ENCODE measurements at places on chromosomes 1 and 21.

DNA sequence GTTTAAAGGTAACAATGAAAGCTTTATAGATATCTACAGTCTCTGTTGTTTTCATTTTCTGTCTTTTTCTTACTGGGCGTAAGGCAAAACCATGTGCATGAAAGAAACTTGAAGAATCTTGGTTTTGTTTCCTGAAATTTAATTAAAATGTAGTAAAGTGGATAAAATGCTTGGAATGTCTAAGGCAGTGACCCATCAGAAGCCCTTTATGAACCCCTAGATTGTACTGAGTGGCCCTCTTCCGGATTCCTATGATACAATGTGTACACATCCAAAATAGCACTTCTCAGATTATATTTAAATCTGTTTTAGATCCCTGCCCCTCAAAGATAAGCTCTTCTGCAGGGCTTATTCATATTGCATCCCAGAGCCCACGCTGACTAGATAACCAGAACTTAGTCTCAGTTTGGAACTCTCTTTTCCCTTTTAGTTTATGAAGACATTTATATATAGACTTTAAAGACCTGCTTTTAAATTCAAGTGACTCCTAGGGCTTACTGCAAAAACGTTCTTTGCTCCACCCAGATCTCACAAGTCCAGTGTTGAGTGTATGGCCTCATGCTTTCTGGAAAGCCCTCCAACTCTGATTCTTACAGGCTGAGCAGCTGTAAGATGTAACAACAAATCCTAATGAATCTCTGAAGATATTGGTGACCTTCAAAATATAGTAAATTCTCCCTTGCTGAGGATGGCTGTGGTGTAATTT, 142.9 kb downstream of the LRRC7 start:
- no peak for DNase-seq

DNA sequence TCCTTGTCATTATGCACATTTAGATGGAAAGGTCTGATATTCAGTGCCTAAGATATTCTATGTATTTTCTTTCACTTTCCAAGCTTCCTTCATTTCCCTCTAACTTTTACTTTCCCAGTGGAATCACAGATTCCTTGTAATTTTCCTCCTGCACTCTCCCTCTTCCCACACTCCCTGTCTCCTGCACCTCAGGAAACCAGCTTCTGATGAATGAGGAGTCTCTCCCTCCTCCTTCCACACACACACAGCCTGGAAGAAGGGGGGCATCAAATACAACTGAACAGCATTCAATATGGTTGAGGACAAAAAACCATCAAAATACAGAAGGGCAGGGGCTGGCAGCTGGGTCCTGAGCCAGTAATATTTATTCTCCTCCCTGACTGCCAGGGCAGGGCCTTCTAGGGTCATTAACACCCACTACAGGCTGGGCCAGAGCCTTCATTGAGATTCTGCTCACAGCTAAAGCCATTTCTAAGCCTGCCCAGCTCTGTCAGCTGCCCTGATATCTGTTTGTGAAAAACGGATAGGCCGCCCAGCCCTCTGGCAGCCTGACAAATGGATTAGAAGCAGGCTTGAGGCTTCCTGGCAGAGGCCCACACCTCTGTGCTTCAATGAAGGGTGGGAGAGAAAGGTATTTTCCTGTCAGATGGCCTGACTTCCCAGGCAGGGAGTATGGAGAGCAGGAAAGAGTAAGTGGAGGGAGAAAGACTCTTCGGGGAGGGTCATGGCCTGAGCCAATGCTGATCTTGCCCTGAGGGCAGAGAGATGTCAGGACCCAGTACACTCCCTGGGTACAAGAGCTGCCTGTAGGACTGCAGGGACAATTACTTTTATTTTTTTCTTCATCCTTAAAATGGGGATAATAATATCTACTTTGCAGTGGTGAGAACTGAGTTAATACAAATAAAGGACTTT, 138.9 kb upstream of the SPATA6 start:
- DNase-seq, result no peak

DNA sequence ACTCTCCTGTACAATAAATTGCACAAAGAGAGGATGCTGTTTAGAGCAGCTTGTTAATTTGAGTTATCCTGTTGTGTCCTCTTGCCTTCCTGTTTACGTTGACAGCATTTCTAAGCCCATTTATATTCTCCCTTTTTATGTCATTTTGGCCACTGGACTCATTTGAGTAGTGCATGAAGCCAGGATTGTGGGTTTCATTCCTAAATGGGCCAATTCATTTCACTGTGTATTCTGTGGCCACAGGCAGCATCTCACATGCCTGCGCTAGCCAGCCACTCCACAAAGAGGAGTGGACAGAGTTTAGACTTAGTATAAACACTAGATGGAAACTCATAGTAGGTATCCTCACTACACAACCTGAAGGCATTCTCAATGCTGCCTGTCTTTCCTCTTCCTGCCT, 73.4 kb downstream of the DTL start:
- DNase-seq, result no peak

GRCh38 chr21:25806060-25806459, 71.3 kb downstream of the GABPA start:
- DNase-seq, result no peak

DNA sequence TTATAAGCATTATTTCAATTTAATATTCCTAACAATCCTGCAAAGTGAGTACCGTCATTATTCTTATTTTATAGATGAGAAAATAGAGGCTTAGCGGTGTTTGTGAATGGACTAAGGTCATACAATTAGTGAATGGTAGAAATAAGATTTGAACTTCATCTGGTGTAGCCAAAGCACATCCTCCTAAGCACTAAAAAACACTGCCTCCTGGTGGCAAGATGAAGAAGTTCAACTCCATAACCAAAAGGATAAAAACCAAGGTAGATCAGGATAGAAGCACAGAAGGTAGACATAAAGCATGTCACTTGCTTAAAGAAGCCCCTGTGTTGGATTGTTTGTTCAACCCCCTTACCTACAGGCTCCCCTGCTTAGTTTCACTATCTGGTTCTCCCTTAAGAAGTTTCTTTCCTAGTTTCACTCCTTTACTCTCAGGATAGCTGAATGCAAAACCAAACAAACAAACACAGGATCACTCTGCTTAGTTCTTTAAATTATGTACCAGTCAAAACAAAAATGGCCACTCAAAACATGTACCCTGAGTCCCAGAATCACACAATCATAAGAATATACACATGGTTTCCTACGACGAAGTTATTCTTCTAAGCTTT, 12.7 kb upstream of the AIM2 start:
- DNase-seq, result no peak

DNA sequence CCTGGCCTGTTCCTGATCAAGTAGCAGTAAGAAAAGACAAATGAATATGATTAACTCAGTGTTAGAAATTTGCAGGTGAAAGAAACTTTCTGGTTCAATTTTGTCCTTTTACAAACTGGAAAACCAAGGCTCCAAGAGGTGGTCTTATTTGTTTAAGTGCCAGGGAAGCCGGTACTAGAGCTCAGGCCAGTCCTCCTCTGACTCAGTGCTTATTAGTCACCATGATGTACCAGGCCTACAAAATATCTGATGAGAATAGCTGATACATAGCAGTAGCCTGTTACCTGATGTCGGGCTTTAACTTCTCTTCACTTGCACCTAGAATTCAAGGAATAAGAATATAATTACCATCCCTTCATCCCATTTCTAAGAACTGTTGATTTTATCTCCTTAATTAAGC, 394.8 kb downstream of the LMX1A start:
- no peak for DNase-seq

GRCh38 chr1:78055565-78056132, 9.9 kb downstream of the GIPC2 start:
- no peak for DNase-seq

- no peak for DNase-seq
Measured at GRCh38 chr1:234916840-234917239, 211.8 kb downstream of the TOMM20 start.

DNA sequence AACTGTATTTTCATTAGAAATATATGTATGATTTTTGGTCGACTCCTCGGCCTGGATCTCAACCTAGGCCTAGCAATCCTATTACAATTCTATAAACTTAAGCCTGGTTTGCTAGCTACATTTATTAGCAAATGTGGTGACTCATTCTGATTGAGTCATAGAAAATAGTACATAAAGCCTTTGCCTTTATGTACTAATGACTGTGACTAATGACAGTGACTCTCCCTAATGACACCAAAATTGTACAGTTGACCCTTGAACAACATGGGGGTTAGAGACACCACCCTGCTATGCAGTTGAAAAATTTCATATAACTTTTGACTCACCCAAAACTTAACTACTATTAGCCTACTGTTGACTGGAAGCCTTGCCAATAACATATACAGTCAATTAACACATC, 78.9 kb downstream of the CLEC20A start:
- DNase-seq, result no peak

DNA sequence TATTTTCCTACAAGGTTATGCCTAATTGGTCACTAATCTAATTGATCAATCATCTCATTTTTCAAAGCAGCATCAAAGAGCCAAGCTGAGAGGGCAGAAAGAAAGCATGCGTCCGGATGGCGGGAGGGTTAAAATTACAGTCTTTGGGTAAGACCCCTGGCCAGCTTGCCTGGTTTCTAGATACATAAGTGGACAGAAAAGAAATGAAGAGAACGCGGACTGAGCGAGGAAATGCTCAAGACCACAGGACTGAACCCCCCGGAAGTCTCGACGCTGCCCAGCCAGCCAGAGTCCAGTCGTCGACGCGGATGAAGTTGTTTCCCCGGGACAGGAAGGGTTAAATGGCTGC, 297.2 kb downstream of the OMA1 start:
- no peak for DNase-seq

DNA sequence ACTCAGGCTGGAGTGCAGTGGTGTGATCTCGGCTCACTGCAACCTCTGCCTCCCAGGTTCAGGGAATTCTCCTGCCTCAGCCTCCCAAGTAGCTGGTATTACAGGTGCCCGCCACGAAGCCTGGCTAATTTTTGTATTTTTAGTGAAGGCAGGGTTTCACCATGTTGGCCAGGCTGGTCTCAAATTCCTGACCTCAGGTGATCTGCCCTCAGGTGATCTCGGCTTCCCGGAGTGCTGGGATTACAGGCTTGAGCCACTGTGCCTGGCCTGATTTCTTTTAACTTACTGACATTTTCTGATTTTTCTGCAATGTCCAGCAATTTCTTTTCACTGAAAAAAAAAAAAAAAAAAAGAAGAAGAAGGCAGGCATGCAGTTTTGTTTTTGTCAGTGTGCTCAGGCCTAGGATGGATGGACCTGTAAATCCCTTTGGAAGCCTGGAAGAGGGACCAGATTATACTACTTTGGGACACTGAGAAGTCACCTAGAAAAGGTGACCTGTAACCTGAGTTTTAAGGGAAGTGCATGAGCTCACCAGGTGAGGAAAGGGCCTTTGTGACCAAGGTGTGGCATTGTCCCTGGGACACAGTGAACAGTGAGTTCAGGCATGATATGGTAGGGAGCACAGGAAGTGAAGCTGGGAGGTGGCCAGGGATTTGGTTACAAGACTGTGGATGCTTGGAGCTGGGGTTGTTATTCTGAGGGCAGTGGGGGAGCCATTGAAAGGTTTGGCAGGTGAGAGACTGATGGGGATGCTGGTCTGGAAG, 2.7 kb upstream of the TMEM61 start:
- no peak for DNase-seq

DNA sequence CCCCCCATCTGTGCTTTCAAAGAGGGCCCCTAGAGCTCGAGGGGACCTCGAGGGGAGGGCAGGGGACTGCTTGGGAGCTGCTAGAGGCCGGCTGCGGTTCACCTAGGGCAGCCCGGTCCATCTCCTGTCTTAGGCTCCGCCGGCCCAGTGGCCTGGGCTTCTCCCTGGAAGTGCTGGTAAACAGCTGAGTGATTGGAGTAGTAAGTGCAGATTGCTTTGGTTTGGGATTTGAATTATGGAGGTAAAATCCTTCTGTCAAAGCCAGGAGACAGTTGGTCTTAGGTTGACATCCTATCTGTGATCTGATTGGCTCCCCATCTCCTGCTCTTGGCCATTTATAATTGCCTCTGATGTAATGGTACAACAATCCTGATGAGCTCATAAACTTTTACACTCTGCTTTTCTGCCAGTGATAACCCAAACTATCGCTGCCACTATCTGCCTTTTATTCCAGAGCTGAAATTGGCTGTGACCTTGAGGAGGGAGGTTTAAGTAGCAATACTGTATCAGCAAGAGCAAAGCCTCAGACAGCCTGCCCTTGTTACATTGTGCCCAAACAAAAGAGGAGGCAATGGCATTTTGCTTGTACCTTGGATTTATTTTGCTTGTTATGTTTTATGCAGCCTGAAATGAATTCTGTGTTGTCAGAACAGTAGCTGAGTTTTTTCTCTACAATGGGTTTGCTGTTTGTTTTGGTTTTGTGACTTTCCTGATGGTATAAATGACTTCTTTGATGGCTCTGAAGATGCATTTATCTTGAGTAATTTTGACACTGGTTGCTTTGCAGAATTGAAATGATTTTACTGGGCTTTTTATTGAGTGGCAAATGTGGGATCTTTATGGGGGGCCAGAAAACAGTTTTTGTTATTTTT, 2.4 kb downstream of the ARID1A start:
- peak; percentile 36 for DNase-seq

DNA sequence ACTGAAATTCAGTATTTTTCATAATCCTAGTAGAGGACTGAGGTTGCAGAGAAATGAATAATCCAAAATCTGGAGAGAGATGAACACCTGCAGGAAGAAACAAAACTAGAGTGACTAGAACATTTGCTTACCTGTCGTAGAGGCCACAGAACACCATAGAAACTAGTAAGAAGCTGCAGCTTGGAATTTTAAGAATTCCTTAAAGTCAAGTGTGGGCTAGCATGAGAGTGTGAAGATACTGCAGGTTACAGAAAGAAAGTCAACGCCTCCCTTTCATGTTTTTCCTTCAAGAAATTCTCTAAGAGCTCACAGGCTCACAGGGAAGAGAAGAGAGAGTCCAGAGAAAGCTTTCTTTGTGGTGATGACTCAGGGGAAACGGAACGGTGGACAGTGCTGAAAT, 633.7 kb downstream of the LRRIQ3 start:
- DNase-seq, result no peak

DNA sequence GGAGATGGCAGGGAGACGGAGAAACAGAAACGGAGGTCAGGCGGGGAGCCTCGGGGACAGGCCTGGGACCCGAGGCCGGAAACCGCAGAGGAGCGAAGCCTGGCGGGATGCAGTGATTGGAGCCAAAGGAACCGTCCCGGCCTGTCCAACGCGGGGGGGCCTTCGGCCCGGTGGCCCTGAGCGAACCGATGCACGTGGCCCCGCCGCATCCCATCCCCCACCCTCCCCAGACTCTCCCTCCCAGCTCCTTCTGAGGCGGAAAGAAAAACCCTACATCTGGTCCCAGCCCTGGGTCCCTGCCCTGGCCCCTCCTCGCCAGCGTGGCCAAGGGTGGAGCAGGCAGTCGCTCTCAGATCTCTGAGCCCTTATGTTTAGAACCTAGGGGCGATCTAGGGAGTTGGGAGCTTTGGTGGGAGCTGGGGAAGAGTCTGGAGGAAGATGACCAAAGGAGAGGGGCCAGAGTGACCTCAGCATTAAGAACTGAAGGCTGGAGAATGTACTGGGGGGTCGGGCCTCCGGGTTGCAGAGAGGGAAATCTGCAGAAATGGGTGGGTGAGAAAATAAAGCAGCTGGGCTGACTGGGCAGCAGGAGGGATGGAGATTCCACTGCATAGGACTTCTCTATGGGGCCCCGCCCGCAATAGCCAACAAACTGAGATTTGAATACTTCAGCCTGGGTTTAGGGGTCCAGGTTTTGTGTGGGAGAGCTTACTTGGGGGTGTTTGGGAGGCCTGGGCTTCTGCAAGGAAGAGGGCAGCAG, 1.5 kb upstream of the CRABP2 start:
- DNase-seq, result no peak

- DNase-seq, result no peak
Measured at GRCh38 chr1:43451701-43452532, 1.8 kb downstream of the HYI start.

All from GM12892 (cell line).